ENCODE measurements at places on chromosomes 7 and 10. TPM values are rescaled to one million over a fixed set of nuclear protein-coding genes. Genes with fewer than 3 reads are reported as not detected.

The ADAM8 gene
- polyA plus RNA-seq: 2.0 TPM

DNA sequence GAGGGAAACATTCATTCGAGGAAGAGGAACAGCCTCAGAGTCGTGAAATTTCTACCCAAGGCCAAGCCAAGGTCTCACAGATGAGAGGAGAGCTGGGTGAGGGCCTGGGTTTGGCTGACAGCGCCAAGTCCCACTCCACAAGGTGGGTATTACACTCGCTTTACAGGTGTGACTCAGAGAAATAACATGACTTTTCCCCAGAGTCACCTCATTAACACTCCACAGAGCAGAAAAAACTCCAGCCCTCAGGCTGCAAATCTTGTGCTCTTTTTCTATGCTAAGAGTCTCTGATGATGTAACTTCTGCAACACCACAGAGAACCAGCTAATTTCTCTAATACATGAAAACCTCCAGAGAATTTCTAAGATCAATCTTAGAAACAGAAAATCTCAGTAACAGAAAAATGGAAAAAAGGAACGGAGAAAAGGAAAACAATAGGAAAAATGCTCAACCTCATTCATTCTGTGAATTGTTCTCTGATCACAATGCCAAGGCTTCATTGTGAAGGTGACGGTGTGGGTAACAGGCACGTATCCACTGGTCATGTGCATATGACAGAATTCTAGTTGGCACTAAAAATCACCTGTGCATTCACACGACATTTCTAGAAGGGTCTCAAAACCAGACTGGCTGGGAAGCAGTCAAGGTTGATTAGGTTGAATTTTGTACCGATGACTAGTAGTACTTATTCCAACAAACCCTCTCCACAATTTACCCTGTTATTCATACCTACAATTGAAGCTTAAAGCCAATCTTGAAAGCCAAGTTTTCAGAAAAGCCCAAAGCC is 20.3 kb downstream of the YWHAG start:
- H3K4me1 ChIP-seq: peaks cover 11% of the 10 kb centered on the region
- no peaks in the 10 kb centered on the region for H3K27me3 ChIP-seq
- H3K27ac ChIP-seq: no peak overlapping the region
- H3K36me3 ChIP-seq: peaks cover 3% of the 10 kb centered on the region
- DNase-seq: no peak

The TRPV5 gene
- polyA plus RNA-seq: not detected

The PIK3CG gene
- 0.38 TPM for polyA plus RNA-seq

The SH2D4B gene
- not detected for polyA plus RNA-seq

DNA sequence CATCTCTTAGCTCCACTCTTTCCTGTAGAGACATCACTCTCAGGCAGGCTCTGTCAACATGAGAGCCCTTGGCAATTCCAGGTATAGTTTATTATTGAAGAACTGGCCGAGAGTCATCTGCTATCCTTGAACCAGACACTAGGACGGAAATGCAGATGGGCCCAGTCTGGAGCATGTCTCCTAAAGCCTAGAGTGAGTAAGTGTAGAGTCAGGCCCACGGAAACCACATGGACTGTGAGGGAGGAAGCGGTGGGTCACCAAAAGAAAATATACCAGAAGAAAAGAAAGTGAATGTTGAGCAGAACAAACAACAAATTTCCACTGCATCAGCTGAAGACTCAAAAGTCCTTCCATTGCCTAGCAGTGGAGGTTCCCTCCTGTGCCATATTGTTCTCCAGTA is 15.7 kb upstream of the RELN start:
- H3K27ac ChIP-seq: no peak overlapping the region
- H3K4me1 ChIP-seq: no peaks in the 10 kb centered on the region
- H3K27me3 ChIP-seq: no peaks in the 10 kb centered on the region

DNA sequence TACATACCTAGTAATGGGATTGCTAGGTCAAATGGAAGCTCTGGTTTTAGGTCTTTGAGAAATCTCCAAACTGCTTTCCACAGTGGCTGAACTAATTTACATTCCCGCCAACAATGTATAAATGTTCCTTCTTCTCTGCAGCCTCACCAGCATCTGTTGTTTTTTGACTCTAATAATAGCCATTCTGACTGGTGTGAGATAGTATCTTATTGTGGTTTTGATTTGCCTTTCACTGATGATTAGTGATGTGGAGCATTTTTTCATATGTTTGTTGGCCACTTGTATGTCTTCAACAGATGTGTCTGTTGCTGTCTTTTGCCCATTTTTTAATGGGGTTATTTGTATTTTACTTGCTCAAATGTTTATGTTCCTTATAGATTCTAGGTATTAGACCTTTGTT is 675.5 kb downstream of the SUGCT start:
- H3K27ac ChIP-seq: no peak overlapping the region
- H3K36me3 ChIP-seq: no peaks in the 10 kb centered on the region
- H3K4me3 ChIP-seq: no peak overlapping the region
- no peaks in the 10 kb centered on the region for H3K4me1 ChIP-seq
- DNase-seq: no peak

The EMX2 gene
- polyA plus RNA-seq: not detected

The CNPY1 gene
- polyA plus RNA-seq: not detected

The PTN gene
- 1.3 TPM for polyA plus RNA-seq

DNA sequence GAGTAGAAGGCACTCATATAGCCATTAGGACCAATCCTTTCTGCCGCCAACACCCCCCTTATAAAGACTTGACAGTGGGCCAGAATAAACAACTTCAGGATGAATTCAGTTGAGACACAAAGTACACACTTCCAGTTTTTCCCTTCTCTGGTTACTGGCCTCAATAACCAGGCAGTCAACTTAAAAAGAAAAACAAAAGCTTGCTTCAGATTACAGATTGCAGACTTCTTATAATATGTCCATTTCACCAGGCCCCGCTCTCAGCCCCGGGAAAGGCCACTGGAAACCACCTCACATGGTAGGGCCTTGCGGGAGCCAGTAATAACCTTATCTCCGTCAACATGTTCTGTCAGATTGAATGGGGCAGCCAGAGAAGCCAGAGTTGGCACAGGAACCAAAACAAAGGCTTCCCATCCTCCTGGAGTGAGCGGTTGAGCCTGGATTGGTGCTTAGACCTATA is 108.8 kb downstream of the EGFR start:
- H3K27me3 ChIP-seq: no peaks in the 10 kb centered on the region
- H3K36me3 ChIP-seq: no peaks in the 10 kb centered on the region
- H3K4me1 ChIP-seq: peaks cover 3% of the 10 kb centered on the region
- no peak for DNase-seq

DNA sequence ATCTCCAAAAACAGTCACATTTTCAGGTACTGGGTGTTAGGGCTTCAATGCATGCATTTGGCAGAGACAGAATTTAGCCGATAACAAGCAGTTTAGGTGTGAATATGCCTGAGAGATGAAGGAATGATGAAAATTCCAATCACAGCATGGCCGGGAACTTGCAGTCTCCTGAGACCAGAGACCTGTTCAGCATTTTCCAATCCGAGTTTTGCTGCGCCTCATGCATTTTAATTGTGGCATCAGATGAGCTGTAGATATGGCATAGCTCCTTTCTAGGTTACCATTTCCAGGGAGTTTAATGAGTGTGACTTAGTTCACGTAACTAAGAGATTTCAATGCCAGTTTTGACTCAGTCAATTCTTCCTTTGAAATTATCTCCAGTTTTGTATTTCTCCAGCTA is 14.5 kb upstream of the C1QL3 start:
- no peak for DNase-seq
- H3K27me3 ChIP-seq: no peaks in the 10 kb centered on the region
- no peak overlapping the region for H3K27ac ChIP-seq
- no peaks in the 10 kb centered on the region for H3K36me3 ChIP-seq
- H3K4me3 ChIP-seq: no peak overlapping the region

The EGR2 gene
- 0.76 TPM for polyA plus RNA-seq

DNA sequence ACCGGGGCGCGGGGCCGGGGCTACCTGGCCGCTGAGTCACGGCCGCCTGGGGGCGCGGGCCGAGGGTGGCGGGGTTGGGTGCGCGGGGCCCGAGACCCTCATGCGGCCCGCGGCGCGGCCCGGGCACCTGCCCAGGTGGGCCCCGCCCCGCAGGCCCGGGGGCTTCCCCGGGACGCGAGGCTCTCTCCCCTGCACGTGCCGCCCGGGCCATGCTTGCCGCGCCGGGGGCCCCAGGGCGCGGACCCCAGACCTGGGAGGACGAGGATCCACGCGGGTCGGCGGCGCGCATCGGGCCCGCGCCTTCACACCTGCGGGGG is 402 bp downstream of the MAFK start:
- no peaks in the 10 kb centered on the region for H3K36me3 ChIP-seq
- H3K27me3 ChIP-seq: no peaks in the 10 kb centered on the region
- H3K4me3 ChIP-seq: peak overlapping the region; percentile 54
- H3K4me1 ChIP-seq: peaks cover 19% of the 10 kb centered on the region
- H3K27ac ChIP-seq: no peak overlapping the region
- DNase-seq: no peak

- no peak overlapping the region for H3K4me3 ChIP-seq
- no peak overlapping the region for H3K27ac ChIP-seq
- no peaks in the 10 kb centered on the region for H3K27me3 ChIP-seq
- no peaks in the 10 kb centered on the region for H3K36me3 ChIP-seq
- no peak for DNase-seq
- peaks cover 2% of the 10 kb centered on the region for H3K4me1 ChIP-seq
Observed at GRCh38 chr10:90916392-90917237, 4.3 kb downstream of the ANKRD1 start.

DNA sequence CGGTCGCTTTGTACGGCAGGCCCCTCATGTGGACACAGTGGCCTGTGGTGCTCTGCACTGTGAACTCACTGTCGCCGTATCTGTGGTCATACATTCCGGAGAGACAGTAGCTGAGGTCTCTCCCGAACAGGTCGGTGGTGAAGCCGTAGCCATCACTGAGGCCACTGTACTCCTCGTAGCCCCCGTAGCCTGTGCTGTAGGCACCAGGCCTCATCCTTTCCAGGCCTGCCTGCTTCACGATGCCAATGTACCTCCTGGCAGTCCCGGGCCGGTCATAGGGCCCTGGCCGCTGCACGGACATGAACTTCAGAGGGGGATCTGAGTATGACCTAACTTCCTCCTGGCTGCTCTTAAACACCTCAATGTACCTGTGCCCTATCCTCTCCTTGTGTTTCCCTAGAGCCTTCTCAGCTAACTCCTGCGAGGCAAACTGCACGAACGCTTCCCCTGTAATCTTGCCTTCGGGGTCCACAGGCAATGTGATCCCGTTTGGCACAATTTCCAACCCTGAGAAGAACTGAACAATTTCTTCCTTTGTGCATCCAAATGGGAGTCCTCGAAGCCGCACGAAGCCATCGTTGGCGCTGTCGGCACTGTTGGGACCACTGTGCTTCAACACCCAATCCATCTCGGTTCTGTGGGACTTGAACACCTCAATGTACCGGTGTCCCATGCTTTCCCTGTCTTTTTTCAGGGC is 15.7 kb downstream of the FXYD4 start:
- H3K27me3 ChIP-seq: no peaks in the 10 kb centered on the region
- H3K4me3 ChIP-seq: no peak overlapping the region
- peaks cover 58% of the 10 kb centered on the region for H3K36me3 ChIP-seq
- DNase-seq: no peak

The GCK gene
- polyA plus RNA-seq: 12.7 TPM

The MEOX2 gene
- polyA plus RNA-seq: 0.60 TPM

The PRLHR gene
- polyA plus RNA-seq: not detected

- H3K4me1 ChIP-seq: peaks cover 5% of the 10 kb centered on the region
- peaks cover 21% of the 10 kb centered on the region for H3K36me3 ChIP-seq
- H3K27me3 ChIP-seq: no peaks in the 10 kb centered on the region
- DNase-seq: no peak
- no peak overlapping the region for H3K4me3 ChIP-seq
Observed at GRCh38 chr10:94361171-94361794, 1.5 kb downstream of the NOC3L start.

GRCh38 chr10:50251394-50251793 is at the start of gene ASAH2:
ASAH2 (minus strand) TSS chr10:50251516; CDS start chr10:50248610, 2,906 bp downstream.
- peak within 1 kb of the TSS; percentile 17 for H3K27ac ChIP-seq
- no peak within 1 kb of the TSS for H3K4me3 ChIP-seq
- H3K4me1 ChIP-seq: peaks cover 4% of the 10 kb centered on the region
- no peaks in the 10 kb centered on the region for H3K36me3 ChIP-seq

The ACTL6B gene
- not detected for polyA plus RNA-seq

GRCh38 chr7:55276572-55277295 is 88.4 kb upstream of the LANCL2 start:
- H3K27ac ChIP-seq: no peak overlapping the region
- DNase-seq: no peak
- no peaks in the 10 kb centered on the region for H3K27me3 ChIP-seq
- H3K4me1 ChIP-seq: no peaks in the 10 kb centered on the region
- H3K36me3 ChIP-seq: no peaks in the 10 kb centered on the region
- no peak overlapping the region for H3K4me3 ChIP-seq

The MYL10 gene
- not detected for polyA plus RNA-seq

GRCh38 chr7:220151-220841 is 27.9 kb downstream of the FAM20C start:
- H3K27ac ChIP-seq: peak overlapping the region; percentile 84
- peaks cover 40% of the 10 kb centered on the region for H3K4me1 ChIP-seq
- H3K27me3 ChIP-seq: no peaks in the 10 kb centered on the region
- H3K36me3 ChIP-seq: no peaks in the 10 kb centered on the region

The LRIT1 gene
- not detected for polyA plus RNA-seq

GRCh38 chr7:81430761-81431160 is 339.1 kb downstream of the HGF start:
- no peaks in the 10 kb centered on the region for H3K4me1 ChIP-seq
- DNase-seq: no peak
- H3K4me3 ChIP-seq: no peak overlapping the region
- no peak overlapping the region for H3K27ac ChIP-seq

DNA sequence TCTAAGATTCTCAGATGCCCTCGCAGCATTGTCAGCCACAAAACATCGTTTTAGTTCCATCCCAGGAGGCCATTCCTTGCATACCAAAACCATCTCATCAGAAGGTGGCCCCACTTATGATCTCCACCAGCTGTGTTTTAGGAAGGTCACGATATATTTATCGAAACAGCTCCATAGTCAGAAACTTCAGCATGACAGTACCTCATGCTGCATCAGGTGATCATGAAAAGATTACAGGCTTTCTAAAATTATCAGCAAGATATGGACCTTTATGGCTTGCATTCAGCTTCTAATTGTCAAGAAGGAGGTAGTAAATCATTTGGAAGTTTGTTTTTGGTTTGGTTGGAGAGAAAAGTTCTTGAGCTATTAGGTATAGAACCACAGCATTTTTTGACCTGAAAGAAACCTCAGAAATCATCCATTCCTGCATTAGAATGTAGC is 20.0 kb downstream of the JAZF1 start:
- peaks cover 12% of the 10 kb centered on the region for H3K4me1 ChIP-seq
- no peaks in the 10 kb centered on the region for H3K27me3 ChIP-seq

DNA sequence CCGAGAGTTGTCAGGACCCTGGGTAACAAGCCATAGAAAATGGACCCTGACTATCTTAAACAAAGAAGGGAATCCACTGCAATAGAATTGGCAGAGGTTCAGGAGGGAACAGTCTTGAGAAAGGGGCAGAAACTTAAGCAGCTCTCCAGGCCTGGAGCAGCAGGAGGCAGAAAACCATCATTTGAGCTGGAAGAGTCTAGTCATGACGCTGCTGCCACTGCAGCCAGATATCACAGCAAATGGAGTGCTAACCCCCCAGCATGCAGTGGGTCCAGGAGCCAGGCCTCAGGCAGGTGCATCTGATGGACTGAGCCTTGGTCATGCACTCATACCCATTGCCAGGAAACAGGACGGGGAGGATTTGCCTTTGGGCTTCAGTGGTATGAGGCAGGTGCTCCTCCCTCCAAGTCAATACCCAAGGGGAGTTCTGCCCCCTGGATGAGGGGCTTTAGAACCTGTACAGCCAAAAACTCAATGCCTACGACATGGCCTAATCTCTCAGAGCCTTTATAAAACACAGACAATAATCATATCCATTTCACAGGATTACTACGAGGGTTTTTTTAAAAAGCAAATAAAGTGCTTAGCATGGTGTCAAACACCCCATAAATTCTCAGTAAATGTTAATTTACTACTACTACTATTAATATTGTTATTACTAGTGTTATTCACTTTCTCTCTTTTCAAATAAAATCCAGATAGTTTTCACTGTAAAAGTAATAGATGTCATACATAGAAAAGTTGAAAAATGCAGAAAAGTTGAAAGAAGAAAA is 30.7 kb downstream of the DUSP5 start:
- no peaks in the 10 kb centered on the region for H3K27me3 ChIP-seq
- DNase-seq: no peak
- H3K27ac ChIP-seq: no peak overlapping the region

The PLXNA4 gene
- polyA plus RNA-seq: 0.21 TPM

Measured in liver (tissue), 10 donors.